HTR-8/SVneo (cell line): ENCODE measurements at places on chromosomes 13 and 19.

- DNase-seq = no peak
These were observed 715.8 kb downstream of the UQCRFS1 start for GRCh38 chr19:28497137-28497536.

- no peak for DNase-seq
These were observed 366.4 kb downstream of the KLF12 start for GRCh38 chr13:73767747-73768315.

DNA sequence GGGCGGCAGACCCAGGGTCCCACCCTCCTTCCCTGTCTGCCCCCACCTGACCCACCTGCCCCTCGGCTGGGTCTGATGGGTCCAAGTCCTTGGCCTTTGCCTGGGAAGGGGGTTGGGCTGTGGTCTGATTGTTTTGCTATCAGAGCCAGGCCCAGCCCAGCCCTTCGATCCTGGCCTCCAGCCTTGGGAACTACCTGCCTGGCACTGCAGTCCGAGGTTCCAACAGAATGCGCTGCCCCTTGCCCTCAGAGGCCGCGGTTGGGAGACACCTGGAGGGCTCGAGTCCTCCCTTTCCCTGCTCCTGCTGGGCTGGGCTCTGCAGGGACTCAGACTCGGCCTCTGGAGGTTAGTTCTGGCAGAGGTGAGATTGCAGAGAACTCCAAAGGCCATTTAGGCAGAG is 1.6 kb downstream of the CCL25 start:
- DNase-seq = no peak

DNA sequence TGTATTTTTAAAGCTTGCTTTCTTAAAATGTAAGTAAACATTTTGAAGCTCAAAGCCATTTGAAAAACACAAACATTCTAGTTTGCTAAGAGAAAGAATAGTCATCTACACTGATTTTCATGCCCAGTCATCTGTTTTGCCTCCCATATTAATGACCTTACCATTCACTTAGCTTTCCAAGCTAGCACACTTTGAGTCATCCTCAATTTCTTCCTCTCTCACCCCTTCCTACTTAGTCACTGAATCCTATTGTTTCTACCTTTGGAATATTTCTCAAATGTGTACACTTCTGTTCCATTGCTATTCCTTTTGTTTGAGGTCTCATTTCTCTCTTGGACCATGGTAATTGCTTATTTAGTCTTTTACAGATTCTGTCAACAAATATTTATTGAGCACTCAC is 7.3 kb upstream of the HS6ST3 start:
- DNase-seq = no peak

DNA sequence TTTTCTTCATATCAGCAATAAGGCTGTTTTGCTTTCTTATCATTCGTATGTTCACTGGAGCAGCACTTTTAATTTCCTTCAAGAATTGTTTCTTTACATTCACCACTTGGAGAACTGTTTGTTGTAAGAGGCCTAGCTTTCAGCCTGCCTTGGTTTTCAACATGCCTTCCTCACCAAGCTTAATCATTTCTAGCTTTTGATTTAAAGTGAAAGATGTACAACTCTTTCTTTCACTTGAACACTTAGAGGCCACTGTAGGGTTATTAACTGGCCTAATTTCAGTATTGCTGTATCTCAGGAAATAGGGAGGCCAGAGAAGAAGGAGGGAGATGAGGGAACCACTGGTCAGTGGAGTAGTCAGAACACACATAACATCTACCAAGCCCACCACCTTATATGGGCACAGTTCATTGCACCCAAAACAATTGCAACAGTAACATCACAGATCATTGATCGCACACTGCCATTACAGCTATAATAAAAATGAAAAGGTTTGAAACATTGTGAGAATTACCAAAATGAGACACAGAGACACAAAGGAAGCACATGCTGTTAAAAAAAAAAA is 181.4 kb upstream of the TUBA3C start:
- no peak for DNase-seq
